ENCODE measurements at places on chromosomes 1 and 21.

- DNase-seq: no peak
Observed at GRCh38 chr1:169044971-169045370, 61.5 kb upstream of the ATP1B1 start.

DNA sequence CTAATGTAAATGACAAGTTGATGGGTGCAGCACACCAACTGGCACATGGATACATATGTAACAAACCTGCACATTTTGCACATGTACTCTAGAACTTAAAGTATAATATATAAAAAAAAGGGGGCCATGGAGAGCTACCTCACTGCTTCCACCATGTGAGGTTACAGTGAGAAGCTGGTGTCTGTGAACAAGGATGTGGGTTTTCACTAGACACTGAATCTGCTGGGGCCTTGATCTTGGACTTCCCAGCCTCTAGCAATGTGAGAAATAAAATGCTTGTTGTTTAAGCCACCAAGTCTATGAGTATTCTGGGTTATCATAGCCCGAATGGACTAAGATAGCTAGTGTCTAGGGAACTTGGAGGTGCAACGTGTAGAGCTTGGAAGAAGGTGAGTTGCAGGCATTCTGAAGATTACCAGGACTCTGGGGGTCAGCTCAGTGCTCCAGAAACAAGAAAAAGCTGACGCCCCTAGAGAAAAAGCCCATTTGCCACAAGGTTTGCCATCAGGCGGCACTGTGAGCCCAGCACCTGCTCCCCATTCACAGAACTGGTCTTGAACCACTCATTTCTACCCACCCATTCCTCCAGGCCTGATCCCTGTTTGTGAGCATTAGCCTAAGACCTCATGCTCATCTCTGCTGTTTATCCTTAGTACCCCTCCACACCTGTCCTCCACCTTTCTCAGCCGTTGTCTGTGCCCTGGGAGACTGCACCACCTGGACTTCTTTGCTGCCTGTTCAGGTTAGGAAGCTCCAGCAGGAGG is 15.1 kb upstream of the FYB2 start:
- no peak for DNase-seq

DNA sequence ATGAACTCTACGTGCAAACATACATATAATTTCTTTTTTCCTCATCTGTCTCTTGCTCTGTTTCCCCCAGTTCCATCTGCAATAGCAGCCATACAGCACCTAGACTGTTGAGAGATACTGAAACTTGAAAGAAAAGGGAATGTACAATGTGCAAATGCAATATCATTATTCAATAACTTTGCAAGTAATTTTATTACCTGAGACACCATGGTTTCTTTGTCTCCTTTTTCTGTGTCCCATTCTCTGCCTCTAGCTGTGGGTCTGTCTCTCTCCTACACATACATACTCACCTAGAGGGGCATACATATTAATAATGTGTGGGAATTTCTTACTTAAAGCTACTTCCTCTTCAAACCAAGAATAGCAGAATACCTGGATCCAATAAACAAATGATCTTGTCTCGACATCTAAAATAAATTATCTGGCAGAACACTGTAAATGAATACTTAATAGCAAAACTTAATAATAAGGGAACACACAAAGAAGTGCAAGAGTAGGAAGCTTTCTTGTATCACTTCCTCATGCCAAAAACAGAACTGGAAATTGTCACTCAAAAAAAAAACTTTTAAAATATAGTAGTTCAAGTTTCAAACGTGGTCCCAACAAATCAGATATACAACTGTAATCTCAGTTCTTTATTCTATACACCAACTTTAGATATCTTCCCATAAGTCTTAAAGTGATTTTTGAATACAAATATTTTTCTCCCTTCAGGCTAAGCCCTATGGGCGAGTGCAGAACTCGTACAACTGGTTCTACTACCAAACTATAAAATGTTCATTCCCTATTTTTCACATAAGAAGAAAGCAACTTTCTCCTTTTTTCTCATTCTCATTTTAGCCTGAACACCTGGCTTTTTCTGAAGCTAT is 194.6 kb downstream of the NRIP1 start:
- no peak for DNase-seq

DNA sequence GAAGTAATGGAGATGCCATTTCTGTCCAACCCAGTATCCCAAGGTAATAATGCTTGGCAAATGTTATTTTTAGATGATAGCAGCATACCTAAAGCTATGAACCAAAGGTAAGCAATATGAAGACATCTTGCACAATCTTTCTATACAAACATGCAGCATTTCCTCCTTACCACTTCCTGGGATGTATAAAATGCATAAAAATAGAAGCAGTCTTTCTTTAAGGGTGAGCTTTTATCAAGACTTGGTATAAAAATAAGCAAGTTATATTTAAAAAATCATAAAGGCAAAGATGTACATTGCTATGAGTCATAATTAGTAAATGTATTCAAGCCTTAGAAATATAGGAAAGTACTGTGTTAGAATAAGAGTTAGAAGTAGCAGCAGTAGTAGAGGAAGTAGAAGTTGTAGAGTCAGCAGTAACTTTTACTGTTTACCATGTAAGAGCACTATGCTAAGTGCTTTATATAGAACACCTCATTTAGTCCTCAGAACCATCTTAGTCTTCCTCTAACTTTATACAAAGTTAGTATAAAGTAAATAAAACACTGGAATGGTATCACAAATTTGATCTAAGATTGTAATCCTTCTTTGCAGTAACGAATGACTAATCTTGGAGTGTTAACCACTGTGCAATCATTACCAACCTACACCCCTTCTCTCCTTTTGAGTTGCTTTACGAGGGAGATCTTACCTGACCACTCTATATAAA is 371.3 kb downstream of the VAV3 start:
- no peak for DNase-seq

DNA sequence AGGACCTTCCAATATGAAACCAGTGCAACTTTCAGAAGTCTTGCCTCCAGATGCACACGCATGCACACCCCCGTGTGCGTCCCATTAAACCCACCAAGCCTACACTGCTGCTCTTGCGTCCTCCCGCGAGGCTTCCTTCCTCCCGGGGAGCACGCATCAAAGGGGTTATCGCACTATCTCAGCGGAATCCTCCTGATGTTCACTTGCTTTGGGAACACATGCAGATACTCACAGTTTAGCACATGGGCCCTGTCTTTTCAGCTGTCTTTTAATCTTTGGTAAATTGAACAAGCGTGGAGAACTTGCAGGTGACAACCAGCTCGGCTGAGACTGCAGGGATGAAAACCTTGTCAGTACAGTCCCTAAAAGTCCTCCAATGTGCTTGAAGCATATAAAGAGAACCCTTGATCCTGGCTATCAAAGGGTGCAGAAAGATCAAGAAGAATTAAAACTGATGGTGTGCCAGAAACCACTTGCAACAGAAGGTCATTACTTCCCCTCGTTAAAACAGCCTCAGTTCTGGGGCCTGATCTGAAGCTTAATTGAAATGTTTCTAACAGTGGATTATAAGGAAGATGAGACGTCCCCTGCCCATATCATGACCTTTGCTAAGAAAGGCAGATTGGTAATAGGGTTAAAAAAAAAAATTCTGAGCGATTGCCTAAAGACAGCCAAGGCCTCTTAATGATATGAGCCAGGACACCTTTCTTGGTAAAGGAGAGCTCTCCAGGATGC is 149.4 kb upstream of the LMO4 start:
- DNase-seq: no peak

GRCh38 chr1:74160046-74160445 is 37.9 kb downstream of the LRRIQ3 start:
- DNase-seq: no peak

DNA sequence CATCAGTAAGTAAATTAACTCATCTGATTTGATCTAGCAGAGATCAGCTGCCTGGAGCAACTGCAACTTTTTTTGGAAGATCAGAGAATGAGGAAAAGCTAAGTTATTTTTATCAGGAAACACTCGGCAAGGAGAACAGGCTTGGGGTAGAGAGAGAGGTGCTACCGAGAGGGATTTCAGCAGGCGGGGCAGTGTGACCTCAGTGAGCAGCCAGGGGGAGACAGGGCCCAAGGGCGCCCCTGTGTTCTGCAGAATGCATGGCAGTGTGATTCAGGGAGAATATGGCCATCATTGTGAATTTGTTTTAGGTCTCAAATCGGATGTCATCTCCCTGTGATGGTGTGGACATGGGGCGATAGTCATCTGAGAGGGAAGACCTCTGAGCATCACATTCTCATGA is 484.1 kb upstream of the VAMP3 start:
- no peak for DNase-seq

GRCh38 chr1:78223417-78224215 is 177.8 kb downstream of the GIPC2 start:
- DNase-seq: no peak

All from activated naive CD4-positive, alpha-beta T cell treated with Interleukin-2 at 50 U/mL for 16 hours (primary cell).